Dorsolateral prefrontal cortex (tissue), 122 donors: ENCODE measurements at places on chromosomes 7 and 10. TPM values are rescaled to one million over a fixed set of nuclear protein-coding genes. Genes with fewer than 3 reads are reported as not detected.

DNA sequence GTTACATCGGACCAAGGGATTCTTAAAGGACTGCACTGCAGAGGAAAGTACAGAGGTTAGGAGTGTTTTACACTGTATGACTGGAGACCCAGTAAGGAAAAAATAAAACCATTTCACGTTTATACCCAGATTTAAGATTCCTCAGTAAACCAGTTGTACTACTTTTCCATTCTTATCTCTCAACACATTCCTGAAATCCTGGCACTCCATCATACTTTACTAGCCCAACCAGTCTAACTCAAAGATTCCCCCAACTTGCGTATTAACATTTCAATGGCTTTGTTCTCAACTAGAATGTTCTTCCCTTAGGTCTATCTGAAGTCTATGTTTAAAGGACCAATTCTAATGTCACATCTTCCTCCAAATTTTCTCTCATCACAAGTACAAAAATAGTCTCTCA, 8.0 kb downstream of the CCDC186 start:
- no peak for DNase-seq

DNA sequence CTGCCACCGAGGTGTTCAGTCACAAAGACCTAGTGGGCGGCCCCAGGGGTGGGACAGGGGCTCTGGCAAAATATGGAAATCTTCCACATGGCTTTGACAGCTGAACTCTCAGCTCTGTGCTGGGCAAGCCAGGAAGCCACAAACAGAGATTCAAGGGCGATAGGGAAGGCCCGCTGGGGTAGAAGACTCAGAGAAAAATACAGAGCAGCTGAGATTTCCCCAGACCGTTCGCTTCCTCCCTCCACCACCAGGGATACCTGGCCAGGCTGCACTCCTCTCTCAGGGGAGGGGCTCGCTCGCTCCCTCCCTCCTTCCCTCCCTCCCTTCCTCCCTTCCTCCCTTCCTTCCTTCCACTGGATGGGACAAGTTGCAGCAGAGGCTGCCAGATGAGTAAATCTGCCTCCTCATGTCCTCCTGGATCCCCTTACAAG, 260.5 kb downstream of the PRPF18 start:
- DNase-seq, result no peak

DNA sequence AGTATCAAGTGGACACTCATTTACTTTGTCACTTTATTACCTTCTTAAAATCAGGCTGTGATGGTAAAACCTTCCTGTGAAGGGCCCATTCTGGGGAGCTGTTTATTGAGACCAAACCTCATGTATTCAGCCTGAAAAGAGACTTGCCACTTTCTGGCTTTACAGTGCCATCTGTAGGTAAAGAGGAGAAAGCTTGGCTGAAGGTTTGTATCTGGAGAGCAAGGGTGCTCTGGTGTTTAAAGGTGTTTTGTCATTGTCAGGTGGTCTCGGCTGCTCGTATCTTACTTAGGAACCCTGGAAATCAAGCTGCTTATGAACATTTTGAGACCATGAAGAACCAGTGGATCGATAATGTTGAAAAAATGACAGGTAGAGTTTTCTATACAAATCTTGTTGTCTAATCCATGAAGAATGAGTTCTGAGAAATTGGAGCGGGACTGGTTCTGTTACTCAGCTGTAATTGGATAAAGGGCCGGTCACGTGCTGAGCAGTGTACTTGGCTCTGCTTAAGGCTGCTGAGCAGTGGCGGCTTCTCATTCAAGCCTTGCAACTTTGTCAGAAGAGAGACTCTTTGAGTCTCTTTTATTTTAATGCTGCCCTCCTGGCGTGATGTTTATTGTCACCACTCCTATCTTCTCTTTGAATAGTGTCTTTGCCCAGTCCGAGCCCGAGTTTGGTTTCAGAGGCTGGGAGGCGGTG, 46.9 kb downstream of the AP3M1 start:
- no peak for DNase-seq

- DNase-seq, result no peak
Observed at GRCh38 chr10:3432081-3432825, 259.7 kb upstream of the PITRM1 start.

- DNase-seq, result no peak
Observed at GRCh38 chr10:96305019-96305418, 785 bp downstream of the DNTT start.

DNA sequence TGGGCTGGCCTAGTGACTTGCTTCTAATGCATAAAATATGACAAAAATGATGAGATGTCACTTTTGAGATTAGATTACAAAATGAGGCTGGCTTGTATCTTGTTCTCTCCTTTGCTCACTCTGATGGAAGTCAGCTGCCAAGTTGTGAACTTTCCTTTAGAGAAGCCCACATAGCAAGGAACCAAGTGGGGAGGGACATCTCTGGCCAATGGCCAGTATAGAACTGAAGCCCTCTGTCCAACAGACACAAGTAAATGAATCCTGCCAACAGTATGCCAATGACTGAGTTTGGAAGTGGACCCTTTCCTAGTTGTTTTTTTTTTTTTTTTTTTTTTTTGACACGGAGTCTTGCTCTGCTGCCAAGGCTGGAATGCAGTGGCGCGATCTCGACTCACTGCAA, 3.3 kb downstream of the ZC3HC1 start:
- no peak for DNase-seq

DNA sequence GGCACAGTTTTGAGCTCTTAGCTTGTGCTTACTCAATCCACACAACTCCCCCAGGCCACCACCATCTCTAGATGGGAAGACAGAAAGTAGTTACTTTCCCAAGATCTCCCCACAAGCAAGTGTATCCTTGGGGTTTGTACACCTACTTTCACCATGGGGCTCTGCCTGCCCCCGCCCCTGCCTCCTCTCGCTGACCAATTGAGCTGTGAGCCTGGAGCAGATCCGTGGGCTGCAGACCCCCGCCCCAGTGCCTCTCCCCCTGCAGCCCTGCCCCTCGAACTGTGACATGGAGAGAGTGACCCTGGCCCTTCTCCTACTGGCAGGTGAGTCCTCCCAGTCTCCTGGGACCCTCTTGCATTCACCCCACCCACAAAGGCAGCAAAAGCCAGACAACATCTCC, 2.0 kb downstream of the FXYD4 start:
- DNase-seq, result no peak

- DNase-seq, result no peak
Observed at GRCh38 chr7:134623193-134623592, 23.5 kb upstream of the BPGM start.

GRCh38 chr10:23656735-23657134, 217.9 kb downstream of the OTUD1 start:
- DNase-seq, result no peak

- DNase-seq, result no peak
Observed at GRCh38 chr7:10860516-10860915, 113.2 kb upstream of the PHF14 start.

DNA sequence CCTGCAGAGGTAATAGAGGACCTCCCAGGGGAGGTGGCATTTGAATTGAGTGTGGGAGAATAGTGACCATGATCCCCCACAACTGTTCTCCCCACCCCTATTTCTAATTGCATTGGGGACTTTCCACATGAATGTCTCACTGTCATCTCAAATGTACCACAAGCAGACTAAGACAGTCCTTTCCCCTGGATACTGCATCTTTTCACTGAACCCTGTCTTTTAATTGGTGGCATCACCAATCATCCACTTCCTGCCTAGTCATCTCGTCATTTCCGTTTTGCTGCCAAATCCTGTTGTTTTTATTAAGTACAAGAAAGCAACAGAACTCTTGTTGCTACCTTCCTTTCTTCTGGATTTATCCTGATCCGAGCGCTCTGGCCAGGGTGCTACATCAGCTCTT, 120.3 kb downstream of the NRP1 start:
- DNase-seq, result no peak

DNA sequence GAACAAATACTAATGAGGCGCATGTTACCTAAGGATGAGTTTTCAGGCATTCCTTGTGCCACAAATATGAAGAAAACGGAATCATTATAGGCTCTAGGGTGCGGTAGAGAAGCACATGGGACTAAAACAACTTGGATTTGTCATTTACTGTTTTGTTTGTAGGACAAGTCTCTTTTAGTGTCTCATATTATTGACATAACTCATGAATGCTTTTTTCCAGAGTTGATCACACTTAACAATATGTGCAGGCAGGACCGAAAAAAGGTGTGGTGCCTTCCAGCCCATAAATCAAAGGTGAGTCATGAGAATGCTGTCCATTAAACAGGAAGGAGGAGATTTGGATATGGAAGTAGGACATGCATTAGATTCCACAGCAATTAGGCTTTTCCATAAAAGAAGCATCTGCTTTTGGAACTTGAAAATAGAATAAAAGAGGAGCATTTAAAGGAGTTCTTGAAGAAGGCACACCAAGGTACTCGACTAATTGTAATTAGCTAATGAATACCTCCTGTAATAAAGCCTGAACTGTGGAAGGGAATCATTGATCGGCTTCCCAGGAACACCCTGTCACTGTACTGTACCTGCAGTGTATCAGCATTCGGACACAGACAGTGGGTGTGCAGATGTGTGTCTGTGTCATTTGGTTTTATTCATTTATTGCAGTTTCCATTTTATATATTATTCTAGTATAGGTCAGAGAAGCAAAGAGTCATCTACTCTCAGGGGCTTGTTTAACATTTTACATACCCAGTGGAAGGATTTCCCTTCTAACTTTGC, 119.7 kb upstream of the KLF14 start:
- DNase-seq, result no peak

- no peak for DNase-seq
Observed at GRCh38 chr7:48245751-48246472, 74.7 kb downstream of the ABCA13 start.

DNA sequence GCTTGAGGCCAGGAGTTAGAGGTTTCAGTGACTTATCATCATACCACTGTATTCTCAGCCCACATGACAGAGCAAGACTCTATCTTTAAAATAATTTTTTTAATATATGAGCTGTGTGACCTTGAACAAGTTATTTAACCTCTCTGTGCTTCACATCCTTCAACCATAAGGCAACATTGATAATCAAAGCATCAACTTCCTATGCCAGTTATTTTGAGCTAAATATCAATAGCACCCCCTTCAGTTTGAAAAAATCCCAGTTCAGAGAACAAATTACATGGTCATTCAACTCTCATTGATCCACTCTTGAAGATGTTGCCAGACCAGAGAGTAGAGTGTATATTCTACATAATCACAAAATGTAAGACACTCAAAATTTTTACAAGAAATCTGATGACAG, 53.0 kb downstream of the ASNS start:
- no peak for DNase-seq

GRCh38 chr10:37640301-37640700, 217.1 kb downstream of the ZNF248 start:
- no peak for DNase-seq

DNA sequence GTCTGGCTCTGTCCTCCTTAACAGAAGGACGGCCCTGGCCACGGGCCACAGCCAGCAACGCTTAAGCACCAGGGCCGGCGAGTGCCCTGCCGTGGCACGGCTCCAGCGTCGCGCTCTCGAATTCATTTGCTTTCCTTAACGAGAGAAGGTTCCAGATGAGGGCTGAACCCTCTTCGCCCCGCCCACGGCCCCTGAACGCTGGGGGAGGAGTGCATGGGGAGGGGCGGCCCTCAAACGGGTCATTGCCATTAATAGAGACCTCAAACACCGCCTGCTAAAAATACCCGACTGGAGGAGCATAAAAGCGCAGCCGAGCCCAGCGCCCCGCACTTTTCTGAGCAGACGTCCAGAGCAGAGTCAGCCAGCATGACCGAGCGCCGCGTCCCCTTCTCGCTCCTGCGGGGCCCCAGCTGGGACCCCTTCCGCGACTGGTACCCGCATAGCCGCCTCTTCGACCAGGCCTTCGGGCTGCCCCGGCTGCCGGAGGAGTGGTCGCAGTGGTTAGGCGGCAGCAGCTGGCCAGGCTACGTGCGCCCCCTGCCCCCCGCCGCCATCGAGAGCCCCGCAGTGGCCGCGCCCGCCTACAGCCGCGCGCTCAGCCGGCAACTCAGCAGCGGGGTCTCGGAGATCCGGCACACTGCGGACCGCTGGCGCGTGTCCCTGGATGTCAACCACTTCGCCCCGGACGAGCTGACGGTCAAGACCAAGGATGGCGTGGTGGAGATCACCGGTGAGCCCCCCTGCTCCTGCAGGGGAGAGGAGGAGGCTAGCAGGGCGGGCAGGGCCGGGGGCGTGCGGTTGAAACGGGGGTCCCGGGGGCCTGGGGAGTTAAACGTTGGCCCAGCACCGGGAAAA, at the start of gene HSPB1:
Gene HSPB1 (plus strand): TSS at position 327 of the 855 bp plus-strand sequence. CDS start 40 bp downstream, at position 367.
- DNase-seq, result peak; percentile 80

DNA sequence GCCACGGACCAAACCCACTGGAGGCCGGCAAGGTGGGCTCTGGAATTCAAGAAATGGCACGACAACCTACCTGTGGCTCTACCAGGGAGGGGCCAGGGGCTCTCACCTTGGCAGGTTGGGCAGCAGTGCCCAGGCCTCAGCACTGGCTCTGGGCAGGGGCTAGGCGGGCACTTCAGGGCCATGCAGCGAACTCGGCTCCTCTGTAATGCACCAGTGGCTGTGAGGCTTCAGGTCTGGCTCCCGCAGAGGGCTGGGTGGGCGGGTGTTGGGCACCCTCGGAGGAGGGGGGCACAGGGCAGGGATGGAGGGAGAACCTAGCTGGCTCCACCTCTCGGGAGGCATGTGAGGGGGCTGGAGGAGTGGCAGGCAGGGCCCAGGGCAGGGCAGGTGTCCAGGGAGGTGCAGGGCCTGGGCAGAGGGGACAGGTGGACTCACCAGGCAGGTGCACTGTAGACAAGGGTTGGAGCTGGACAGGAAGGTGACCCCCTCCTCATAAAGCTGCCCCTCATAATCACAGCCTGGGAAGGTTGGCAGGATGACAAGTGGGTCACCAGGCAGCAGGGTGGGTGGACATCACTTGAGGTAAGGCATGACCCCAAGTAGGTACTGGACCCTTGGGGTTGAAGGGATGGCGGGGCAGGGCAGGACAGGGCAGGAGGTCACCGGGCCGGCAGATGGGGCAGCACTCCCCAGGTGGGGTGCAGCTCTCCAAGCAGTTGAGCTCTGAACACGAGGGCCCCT, 6.7 kb downstream of the KCP start:
- DNase-seq, result no peak

DNA sequence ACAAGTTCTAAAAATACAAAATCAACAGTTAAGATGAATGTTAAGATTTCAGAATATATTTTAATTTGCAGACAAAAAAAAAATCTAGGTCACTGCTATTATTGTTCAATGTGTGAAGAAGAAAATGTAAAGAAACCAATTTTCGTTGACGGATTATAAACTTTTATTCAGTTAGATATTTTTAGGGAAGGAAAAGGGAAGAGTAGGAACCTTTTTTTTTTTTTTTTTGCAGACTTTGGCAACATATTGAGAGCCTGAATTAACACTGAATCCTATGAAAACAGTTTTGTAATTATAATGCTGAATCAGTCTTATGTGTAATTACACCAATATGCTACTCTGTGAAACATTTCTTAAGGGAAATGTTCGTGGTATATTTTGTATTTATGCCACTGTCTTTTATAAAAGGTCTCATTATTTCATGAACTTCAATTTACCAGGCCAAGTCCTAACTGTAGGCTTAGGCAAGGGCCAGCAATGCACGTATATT, 106.3 kb downstream of the ST8SIA6 start:
- DNase-seq, result no peak

The FEZF1 gene
- total RNA-seq, result not detected

The LIPF gene
- not detected for total RNA-seq

The VPS37D gene
- total RNA-seq, result 11.5 TPM

The SYT15 gene
- 3.0 TPM for total RNA-seq

The GPR15LG gene
- total RNA-seq, result not detected

The FAM180A gene
- total RNA-seq, result 0.49 TPM

The SPDYE18 gene
- total RNA-seq, result 1.9 TPM

The GSAP gene
- 28.6 TPM for total RNA-seq

The LBX1 gene
- not detected for total RNA-seq

The OR2A7 gene
- total RNA-seq, result 0.79 TPM
